Uterus (tissue), 4 donors: ENCODE measurements at places on chromosomes 7 and 10. TPM values are rescaled to one million over a fixed set of nuclear protein-coding genes. Genes with fewer than 3 reads are reported as not detected.

- no peak for DNase-seq
Measured at GRCh38 chr7:78197447-78197846, 398.9 kb downstream of the PHTF2 start.

The TSPAN33 gene
- total RNA-seq: 7.0 TPM

DNA sequence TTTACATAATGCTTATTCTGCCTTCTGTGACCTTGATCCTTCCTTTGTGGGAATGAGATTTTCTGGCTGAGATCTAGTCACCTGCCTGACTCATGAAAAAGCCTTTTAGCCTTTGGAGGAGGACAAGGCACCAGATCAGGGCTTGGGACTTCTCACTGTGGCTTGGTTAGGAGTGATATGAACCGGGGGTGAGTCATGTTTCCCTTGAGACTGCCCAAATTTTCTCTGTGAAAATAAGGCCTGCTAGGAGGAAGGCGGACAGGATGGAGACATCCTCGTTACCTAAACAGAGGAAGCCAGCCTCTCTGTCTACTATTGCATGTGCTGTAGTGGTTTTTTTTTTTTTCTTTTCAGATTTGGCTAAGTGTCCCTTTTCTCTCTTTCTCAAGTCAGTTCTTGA lies 57.8 kb downstream of the EVX1 start:
- no peak for DNase-seq

GRCh38 chr7:74230446-74231231 lies 20.8 kb downstream of the LAT2 start:
- DNase-seq: no peak

DNA sequence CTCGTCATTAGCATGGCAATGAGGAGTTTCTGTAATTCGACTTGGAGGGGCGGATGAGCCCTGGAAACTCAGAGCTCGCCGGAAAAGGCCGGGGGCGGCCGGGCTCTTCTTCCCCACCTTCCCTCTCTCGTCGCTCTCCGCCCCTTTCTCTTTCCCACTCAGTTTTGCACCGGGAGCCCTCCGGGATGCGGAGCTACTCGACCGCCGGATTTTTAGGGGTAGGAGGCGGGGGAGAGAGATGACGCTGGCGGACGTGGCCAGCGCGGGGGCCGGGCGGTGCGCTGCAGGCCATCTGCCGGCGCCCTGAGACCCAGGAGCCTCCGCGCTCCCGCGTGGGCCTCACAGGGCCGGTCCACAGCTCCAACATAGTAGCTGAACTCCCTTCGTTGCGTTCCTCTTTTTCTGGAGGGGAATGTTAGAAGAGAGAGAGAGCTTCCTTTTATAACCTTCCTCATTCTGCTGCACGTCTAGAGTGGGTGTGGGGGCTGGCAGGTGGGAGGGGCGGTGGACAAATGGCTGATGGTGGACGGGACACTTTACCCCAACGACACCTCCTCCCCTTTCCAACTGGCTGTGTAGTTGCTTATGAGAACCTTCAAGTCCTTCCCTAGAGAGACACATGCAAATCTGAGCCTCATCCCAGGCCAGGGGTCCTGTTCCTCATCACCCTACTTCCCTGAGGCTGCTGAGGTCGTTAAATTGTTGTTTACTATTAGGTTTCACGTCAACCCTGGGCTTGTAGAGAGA lies 1.1 kb upstream of the HOXA1 start:
- DNase-seq: peak; percentile 68

The KIF11 gene
- not detected for total RNA-seq

The PRPS1L1 gene
- total RNA-seq: not detected

- DNase-seq: no peak
Measured at GRCh38 chr10:7279303-7279702, 131.5 kb downstream of the SFMBT2 start.

- no peak for DNase-seq
Measured at GRCh38 chr7:42080841-42081586, 156.0 kb downstream of the GLI3 start.

The OR9A2 gene
- not detected for total RNA-seq

DNA sequence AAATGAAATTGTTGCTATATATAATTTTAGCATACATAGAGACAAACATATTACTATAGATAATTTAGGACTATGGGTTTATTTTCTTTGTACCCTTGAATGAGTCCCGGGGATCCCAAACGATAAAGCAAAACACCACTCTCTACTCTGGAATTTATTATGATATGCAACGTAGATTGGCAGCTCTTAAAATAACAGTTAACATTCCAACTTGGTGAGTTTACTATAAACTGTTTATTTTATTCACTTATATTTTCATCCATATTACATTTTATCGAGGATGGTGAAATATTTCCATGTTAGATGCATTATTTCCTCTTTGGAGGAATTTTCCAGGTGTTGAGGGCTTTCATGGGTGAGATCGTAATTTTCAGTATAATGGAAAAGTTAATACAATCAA lies 138.7 kb upstream of the DGKB start:
- no peak for DNase-seq

The MTURN gene
- 75.9 TPM for total RNA-seq

DNA sequence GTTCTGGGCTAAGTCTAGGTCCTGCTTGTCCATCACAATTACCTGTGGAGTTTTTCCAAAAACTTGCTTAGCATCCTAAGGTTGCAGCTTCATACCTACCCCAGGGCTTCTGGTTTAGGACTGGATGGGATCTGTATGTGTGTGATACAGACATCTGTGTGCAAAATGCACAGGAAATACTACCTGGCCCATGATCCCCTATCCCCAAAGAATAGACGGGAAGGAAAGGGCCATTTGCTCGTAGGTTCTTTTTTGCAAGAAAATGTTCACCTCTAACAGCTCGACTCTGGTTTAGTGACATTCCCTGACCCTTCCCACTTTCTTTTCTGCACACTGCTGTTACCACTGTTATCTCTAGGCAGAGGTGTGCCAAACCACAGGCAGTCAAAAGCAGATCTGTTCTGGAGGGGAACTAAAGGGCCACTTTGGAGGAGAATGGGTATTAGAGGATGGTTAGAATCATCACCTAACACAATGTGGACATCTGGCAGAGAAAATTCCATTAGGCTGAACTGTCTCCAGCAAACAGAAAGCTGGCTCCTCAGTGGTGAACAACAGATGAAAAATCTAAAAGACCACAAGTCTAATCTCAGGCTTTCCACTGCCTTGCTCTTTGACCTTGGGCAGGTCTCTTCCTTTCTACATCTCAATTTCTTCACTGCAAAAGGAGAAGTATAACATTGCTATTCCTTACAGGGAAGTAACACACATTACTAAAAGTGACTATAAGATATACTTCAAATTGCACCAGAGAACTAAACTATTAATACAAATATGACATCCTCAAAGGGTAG lies 107.4 kb downstream of the UBE2H start:
- DNase-seq: no peak

- DNase-seq: no peak
Measured at GRCh38 chr10:43628956-43629355, 19.7 kb downstream of the ZNF32 start.

The HOXA11 gene
- 52.0 TPM for total RNA-seq
